ENCODE measurements at places on chromosomes 12 and 14.

- no peak for DNase-seq
Measured at GRCh38 chr12:126295652-126296051, 1230.4 kb downstream of the AACS start.

DNA sequence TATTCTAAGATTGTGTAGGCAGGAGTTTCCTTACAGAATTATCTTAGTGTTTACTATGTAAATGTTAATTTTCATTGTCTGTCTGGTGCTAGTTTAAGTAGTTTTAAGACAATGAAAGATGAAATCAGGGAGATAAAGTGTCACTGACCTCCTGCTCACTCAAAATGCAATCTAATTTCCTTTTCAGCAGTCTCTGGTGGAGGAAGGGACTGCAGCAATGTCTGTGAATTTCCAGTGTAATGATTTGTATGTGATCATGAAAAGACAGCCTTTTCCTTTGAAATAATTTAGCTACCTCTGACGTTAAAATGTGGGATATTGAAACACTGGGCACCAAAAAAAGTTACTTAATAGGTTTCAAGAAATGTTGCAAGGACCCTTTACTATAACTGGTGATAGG, 779.7 kb upstream of the FLRT2 start:
- no peak for DNase-seq

GRCh38 chr12:1806301-1807086, 13.9 kb upstream of the LRTM2 start:
- no peak for DNase-seq

DNA sequence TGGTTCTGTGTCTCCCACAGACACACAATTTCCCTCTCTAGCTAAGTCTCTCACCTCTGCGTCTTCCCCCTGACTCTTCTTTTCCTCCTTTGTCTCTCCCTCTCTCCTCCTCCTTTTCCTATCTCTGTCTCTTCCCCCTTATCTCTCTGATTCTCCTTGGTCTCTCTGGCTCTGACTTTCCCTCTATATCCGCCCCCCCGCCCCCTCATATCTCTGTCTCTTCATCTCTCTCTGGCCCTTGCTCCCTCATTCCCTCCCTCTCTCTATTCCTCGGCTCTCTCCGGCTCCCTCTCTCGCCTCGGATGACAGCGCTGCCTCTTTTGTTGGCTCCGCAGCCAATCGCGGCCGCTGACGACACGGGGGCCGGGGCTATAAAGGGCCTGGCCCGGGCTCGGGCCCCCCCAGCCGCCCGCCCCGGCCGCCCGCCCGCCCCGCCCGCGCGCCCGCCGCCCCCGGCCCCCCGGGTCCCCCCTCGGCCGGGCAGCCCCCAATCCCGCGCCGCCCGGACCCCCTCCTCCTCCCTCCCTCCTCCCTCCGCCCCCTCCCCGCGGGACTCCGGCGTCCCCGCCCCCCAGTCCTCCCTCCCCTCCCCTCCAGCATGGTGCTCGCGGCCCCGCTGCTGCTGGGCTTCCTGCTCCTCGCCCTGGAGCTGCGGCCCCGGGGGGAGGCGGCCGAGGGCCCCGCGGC, at the start of gene GDF11:
Gene GDF11, plus strand, starts transcription at position 404 of the 687 bp plus-strand sequence. Its CDS starts 195 bp downstream, at position 599.
- peak; percentile 86 for DNase-seq

GRCh38 chr12:105820429-105821125, 318.2 kb downstream of the NUAK1 start:
- peak; percentile 91 for DNase-seq

DNA sequence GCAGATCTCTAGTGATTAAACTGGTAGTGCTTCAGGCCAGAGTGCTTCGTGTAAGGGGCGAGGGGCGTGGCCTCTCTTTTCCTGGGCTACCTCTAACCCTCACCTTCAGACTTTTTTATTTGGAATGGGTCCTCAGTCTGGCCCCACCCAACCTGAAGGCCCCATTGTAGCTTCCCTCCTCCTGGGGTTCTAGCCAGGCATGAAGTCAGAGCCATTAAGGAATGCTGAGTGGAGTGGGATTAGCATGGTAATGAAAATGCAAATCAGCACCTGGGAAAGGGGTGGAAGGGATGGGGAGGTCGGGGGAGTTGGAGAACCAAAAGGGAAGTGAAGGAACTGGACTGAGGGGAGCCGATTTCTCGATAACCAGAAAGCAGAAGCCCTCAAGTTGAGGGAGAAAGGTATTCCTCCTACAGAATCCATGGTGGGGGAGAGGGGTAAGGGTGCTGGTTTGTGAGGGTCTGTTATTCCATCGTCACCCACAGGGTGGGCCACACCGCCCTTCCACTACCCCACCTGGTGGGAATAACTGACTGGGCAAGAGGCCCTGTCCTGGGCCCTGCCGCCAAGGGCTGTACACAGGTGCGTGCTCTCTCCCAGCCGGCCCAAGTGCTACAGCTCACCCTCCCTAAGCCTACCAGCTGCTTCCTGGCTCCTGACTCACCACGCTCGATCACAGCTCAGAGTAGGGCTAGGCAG, 14.1 kb downstream of the ZFHX2 start:
- DNase-seq: no peak

- no peak for DNase-seq
Measured at GRCh38 chr14:90545966-90546751, 149.3 kb downstream of the CALM1 start.

- no peak for DNase-seq
Measured at GRCh38 chr12:7120166-7120565, 8.5 kb downstream of the RBP5 start.

DNA sequence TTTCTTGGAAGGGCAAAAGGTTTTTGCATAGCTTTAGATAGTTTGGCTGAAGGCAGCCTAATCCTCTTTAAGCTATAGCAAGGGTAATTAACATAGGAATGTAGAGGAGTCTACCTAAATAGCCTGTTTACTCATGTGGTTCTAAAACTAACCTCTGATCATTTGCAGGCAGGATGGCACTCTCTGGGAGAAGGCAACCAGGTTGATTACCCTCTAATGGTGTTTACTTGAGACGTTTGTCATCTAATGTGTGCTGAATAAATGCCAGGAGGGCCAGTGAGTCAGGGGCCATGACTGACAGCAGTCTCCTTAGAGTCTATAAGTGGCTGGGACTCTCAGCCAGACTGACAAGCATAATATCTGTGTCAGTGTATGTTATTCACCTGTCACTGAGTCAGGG, 286.4 kb downstream of the PCNX1 start:
- no peak for DNase-seq

- DNase-seq: no peak
Measured at GRCh38 chr12:132114667-132115066, 29.5 kb downstream of the DDX51 start.
